Activated effector memory CD4-positive, alpha-beta T cell treated with anti-CD3 and anti-CD28 coated beads, Interleukin-2, amount 50 U/mL, for 16 hours (primary cell): ENCODE measurements at places on chromosomes 5 and 9.

GRCh38 chr5:111131356-111131755 lies 39.2 kb downstream of the WDR36 start:
- no peak for DNase-seq

DNA sequence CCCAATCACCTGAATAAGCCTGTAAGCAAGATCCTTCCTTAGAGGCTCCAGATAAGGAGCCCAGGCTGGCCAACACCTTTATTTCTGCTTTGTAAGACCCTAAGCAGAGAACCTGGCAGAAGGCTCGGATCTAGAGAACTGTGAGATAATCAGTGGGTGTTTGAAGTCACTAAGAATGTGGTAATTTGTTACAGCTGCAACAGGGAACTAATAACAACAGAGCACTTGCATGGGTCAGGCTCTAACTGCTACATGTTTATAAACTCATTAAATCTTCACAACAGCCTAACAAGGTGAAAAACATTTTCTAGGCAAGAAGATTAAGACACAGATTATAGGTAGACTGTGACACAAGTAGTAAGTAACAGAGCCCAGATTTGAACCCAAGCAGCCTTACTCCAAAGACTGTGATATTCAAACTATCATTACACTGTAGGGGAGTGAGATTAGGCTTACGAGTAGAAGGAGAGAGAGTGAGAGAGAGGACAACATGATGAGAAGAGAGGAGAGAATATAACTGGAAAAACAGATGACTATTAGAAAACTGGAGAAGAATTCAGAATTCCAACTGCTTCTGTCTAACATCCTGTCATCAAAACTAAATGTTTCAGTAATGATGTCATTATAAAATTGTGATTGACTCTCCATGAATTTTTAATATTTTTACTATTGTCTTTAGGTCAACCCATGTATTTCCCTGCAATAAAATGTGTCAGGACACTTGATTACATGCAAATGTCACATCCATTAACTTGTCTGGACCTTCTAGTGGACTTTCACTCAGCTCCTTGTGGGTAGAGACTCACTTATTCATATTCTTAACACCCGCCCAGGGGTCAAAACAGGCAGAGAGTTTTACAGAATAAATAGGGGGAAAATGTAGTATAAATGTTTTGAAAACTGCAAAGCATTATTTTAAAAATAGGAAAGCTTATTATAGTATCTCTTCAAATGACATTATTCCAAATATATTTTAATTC lies 290.9 kb upstream of the RGMB start:
- DNase-seq = no peak

- DNase-seq = peak; percentile 97
Measured at GRCh38 chr9:137302118-137302448, at the start of gene NRARP. TSS of gene NRARP (minus strand) at chr9:137302271. CDS start at chr9:137301928, 343 bp downstream.

- DNase-seq = peak; percentile 77
Measured at GRCh38 chr5:95822043-95822541, 434 bp downstream of the GLRX start.

- no peak for DNase-seq
Measured at GRCh38 chr9:123795336-123795735, 134.6 kb downstream of the DENND1A start.

DNA sequence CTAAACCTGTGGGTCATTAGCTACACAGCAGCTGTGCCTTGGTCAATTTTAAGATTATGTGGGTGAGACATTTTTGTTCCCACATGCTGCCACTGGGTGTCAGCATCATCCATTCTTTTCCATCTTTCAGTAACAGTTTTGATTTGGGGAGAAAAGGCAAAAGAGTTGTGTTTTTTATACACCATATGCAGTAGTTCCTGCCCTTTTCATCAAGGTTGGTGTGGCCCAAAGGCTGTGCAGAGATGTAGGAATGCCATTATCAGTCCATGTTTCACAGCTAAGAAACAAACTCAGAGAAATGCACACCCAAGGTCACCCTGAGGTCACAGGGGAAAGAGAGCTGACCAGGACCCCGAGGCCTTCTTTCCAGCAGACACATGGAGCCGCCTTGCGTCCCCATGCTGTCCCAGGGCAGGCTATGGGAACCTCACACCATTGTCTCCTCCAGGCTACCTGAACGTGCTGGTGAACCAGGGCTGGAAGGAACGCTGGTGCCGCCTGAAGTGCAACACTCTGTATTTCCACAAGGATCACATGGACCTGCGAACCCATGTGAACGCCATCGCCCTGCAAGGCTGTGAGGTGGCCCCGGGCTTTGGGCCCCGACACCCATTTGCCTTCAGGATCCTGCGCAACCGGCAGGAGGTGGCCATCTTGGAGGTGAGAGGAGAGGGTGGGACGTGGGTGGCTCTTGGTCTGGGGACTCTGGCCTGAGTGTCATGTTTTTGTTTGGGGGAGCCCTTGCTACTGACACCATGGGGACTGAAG lies 27.8 kb upstream of the GRPEL2 start:
- DNase-seq = peak; percentile 70

DNA sequence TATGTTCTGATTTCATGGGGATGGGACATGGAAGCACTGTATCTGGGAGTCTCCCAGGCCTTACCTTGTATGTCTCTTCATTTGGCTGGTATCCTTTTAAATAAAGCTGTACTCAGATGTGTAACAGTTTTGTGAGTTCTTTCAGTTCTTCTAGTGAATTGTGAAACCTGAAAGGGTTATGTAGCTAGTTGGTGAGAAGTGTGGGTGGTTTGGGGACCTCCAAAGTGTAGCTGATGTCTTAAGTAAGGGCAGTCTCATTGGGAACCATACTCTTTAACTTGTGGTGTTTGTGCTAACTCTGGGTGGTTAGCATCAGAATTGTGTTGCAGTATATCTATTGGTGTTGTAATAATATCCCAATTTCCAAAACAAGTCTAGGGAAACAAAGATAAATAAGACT lies 166.9 kb upstream of the CCNH start:
- DNase-seq = no peak

DNA sequence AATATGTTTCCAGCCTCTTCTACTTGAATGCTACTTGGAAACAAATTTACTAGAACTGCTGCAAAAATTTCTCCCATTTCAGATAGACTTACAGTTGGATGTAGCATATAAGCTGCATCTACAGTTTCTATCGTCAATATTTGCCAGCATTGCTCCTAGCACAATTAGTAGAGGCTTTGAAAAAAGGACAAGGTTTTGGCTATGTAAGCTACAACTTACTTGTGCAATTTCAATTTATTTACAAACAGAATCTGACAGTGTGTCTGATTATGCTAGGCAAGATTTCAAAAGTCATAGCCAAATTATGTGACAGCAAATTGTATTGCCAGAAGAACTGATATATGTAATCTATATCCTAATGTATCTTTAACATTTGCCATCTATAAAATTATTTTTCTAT lies 628.4 kb upstream of the FAM174A start:
- DNase-seq = no peak

GRCh38 chr5:50822761-50823160 lies 156.3 kb downstream of the PARP8 start:
- DNase-seq = no peak

DNA sequence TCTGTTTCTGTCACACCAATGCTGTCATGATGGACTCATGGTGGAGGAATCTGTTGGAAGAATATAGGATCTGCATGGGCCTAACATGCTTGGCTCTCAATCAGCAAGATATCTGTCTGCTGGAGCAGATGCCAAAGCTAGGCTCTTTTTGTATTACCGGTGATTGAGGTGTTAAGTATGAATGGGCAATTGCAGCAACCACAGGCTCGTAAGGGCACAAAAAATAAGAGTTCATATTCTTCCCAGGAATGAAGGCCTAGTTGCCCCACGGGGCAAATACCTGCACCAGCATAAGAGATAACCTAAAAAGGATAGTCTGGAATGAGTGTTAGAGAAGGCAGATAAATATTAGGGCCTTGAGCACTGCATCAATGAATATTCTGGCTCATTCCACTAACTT lies 679.5 kb upstream of the COX7C start:
- DNase-seq = no peak

- DNase-seq = no peak
Measured at GRCh38 chr9:130837643-130838042, 2.6 kb downstream of the ABL1 start.

- no peak for DNase-seq
Measured at GRCh38 chr9:26339796-26340195, 552.8 kb downstream of the CAAP1 start.

GRCh38 chr5:30918171-30918570 lies 275.3 kb upstream of the CDH6 start:
- DNase-seq = no peak

DNA sequence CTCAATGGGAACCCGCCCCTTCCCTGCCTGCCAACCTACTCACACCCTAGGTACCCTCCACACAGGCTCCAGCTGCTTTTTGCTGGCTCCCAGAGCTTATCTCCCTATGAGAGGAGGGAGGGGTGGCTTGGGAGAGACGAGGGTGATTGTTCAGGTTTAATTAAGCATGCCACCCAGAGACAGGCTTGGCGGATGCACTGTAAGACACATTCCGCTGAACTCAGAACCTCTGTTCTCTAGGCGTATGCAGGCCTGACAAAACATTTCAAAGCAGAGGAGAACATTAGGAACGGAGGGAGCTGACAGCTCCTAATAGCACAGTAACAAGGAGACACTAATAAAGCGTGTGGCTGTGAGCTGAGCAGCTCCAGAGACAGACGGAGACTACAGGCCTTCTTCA lies 80.1 kb downstream of the TRIM32 start:
- no peak for DNase-seq

- DNase-seq = no peak
Measured at GRCh38 chr5:128349044-128349858, 188.8 kb downstream of the FBN2 start.

- DNase-seq = no peak
Measured at GRCh38 chr5:1400211-1400855, 44.9 kb downstream of the SLC6A3 start.
